ENCODE measurements at places on chromosomes 4 and X. TPM values are rescaled to one million over a fixed set of nuclear protein-coding genes. Genes with fewer than 3 reads are reported as not detected.

The GASK1B gene
- total RNA-seq, result 147 TPM

The DCAF8L2 gene
- not detected for total RNA-seq

The HMX1 gene
- total RNA-seq, result not detected

The SPINK2 gene
- not detected for total RNA-seq

The CXorf49 gene
- not detected for total RNA-seq

The ARR3 gene
- not detected for total RNA-seq

The ABCB7 gene
- 12.5 TPM for total RNA-seq

The TMEM255A gene
- total RNA-seq, result 1.1 TPM

The CFAP99 gene
- total RNA-seq, result not detected

The GSX2 gene
- total RNA-seq, result not detected

The TRIM60 gene
- total RNA-seq, result not detected

The VCX gene
- total RNA-seq, result not detected

The TRIM75 gene
- total RNA-seq, result not detected

Data from thoracic aorta (tissue), 2 donors.